Stimulated activated CD8-positive, alpha-beta memory T cell treated with anti-CD3 and anti-CD28 coated beads, Interleukin-7, amount 100 ng/mL, for 1 hour (primary cell): ENCODE measurements at places on chromosomes 16 and 17.

GRCh38 chr17:64772845-64773299 is 110.8 kb upstream of the SMURF2 start:
- DNase-seq, result no peak

- DNase-seq, result no peak
These were observed 4.3 kb upstream of the ADGRG1 start for GRCh38 chr16:57624044-57624688.

DNA sequence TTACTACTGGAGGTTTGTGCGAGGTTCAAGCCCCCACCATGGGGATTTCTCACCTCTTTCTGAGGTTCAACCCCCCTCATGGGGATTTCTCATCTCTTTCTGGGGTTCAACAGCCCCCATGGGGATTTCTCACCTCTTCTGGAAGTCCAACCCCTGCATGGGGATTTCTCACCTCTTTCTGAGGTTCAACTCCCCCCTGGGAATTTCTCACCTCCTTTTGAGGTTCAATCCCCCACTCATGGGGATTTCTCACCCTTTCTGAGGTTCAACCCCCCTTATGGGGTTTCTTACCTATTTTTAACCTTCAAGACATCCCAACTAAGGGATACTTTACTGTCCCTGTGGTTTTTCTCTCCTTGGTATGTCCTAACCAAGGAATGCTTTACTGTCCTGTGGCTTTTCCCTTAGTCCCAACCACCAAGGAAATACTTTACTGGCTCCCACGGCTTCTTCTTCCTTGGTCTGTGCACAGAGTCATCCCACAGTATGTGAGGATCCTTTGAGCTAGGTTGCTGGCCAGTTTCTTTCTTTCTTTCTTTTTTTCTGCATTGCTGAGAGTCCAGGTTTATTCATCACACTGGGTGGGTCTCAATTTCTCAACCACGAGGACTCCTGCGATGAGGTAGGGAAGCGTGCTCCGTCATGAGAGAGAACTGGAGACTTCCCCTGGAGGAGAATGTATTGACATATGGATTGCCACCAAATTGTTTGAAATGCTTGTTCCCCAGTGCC is 2140.2 kb downstream of the TP53TG3F start:
- no peak for DNase-seq

DNA sequence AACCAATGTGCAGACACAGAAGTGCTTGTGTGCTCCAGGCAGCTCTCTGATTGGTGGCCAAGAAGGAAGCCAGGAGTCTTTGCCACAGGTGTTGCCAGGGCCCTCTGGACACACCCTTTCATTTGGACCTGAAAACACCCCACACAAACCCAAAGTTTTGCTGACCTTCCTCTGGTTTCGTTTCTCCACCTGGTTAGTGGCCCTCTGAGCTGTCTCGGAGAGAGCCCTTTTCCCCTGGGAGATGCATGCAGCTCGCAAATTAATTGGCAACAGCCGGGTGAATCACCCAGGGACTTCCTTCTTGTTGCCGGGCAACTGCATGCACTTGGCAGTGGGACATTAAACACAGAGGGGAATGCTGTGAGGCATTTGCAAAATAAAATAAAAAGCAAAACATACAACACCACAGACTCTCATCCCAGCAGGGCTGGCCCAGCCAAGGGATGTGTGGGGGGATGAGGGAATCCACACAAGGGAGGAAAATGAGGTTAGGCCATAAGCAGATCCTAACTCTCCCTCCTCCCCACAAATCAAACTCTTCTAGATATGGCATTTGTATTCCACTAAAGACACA is 286.6 kb downstream of the SOX9 start:
- DNase-seq, result no peak

GRCh38 chr17:53807286-53807685 is 15.4 kb upstream of the KIF2B start:
- no peak for DNase-seq

- no peak for DNase-seq
These were observed 146.0 kb downstream of the PITPNC1 start for GRCh38 chr17:67523101-67523500.

DNA sequence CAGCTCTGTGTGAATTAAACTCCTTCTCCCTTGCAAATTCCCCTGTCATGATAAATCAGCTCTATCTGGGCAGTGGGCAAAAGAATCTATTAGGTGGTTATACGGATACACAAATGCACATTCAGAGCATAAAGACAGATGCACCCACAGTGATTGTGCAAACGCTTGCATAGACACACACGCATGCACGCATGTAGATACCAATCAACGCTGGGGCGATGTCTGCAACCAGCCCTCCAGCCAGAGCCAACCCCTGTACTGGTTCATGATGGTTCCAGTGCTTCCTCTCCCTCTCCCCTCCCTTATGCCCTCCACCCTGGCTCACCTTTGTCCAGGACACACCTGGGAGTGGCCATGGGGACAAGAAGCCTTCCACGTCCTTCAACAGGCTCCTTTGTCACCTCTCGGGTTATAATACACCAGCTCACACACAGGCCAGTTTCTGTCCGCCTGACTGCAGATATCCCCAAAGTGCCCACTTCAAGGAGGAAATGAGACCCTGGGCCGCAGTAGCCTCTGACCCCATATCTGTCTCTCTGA is 33.1 kb upstream of the SNN start:
- DNase-seq, result no peak

- no peak for DNase-seq
These were observed 806 bp downstream of the IFT140 start for GRCh38 chr16:1610899-1611632.

DNA sequence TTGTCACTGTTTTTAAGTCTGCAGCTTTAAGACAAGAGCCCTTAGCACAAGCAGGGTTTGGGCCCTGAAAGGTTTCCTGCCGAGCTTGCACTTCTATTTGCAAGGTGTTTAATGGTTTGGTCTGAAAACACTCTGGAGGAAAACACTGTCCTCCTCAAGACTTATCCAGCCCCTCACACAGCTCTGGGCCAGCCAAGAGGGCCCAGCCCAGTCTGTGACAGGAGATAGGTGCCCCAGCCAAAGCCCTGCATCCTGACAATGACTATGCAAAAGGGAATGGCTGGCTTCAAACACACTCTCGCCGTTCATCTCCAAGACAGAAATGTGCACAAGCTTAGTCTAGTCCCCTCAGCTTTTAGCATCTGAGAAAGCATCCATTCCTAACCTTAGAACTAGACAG is 26.9 kb downstream of the MPG start:
- DNase-seq, result no peak

- DNase-seq, result no peak
These were observed 30.1 kb downstream of the ADAMTS18 start for GRCh38 chr16:77404775-77405174.

- DNase-seq, result no peak
These were observed 77.5 kb downstream of the KANSL1 start for GRCh38 chr17:46115699-46116098.

DNA sequence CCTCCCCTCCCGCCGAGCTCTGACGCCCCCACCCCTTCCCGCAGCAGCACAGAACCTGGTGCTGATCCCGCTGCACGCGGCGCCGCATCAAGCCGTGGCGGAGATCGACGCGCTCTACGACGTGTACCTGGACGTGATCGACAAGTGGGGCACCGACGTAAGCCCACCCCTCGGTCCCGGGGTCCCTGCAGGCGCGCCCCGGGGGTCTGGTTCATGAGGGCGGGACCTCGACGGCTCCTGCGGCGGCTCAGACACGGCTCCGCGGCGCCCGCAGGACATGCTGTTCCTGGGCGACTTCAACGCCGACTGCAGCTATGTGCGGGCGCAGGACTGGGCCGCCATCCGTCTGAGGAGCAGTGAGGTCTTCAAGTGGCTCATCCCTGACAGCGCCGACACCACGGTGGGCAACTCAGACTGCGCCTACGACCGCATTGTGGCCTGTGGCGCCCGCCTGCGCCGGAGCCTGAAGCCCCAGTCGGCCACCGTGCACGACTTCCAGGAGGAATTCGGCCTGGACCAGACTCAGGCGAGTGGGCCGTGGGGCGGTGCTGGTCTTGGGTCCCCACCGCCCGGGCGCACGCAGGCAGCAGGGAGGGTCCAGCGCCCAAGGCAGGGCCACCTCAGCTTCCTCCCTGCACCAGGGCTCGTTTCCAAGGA is 1.4 kb downstream of the DNASE1L2 start:
- DNase-seq, result no peak

DNA sequence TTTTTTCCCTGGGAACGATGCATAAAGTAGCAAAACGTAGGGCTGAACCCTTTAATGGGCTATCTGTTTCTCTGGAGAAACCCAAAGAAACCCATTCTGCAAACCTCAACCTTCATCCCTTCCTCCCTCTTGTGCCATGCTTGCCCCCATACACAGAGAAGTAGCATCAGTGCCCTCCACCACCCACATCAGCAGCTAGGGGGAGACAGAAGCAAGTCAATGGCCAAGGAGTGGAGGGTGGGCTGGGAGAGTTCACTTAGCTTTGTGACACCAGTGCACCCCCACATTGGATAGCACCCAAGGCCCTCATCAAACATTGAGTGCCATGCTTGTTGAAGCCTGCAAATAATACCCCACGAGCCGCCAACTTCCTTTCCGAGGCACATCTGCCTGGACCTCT is 282.4 kb downstream of the ABCC12 start:
- DNase-seq, result no peak

DNA sequence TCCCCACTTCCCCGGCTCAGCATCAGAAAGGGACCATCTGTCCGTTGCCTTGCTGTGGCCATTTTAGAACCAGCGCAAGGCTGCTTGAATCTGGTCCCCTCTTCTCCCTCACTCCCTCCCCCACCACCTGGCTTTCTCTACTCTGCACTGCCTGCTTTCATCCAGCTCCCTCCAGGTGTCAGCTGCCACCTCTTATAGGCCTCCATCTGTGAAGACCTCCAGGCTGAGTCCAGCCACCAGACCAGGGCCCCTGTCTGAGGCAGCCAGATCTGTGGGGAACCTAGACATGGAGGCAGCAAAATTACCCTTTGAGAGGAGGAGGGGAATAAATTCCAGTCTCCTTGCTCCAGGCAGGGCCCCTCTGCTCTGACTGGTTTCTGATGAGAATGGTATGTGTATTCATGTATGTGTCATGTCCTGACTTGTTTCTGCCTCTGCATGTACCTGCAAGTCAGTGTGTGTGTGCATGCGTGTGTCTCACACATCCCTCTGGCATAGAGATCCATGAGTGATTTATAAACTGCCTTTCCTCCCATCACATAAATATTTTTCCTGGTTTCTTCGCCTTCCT is 21.1 kb downstream of the MINK1 start:
- no peak for DNase-seq

DNA sequence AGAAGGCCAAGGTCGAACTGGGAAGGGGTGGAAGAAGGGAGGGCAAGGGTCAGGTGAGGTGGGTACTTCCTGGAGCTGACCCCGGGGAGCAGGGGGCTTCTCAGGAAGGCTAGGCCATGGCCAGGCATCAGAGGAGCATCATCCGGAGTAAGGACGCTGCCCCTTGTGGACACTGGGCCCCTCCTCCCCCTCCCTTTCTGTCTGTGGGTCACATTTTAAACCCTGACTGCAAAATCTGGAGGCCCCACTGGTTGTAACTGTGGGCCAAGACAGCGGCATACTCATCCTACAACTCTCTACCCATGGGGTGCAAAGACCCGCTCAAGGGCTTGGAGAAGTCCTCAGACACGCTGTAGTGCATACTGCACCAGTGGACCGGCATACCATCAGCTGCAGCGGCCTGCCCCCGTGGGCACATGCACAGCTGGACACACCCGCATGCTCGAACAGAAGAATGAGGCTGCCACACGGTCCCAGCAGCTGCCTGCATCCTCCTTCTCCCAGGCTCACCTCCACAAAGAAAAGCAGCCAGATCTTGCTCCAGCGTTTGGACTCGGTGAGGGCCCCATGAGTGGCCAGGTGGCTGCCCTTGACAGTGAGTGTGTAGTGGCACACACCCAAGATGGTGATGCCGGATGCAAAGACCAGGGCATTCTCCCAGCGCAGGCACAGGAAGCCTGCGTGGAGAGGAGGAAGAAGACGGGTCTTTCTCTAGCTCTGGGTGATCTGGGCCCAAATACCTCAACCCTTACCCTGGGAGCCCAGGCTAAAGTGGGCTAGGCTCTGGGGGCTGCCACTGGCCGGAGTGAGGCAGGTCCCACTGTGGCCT is 1.2 kb downstream of the FADS6 start:
- DNase-seq, result no peak

- DNase-seq, result no peak
These were observed 15.8 kb upstream of the UQCRC2 start for GRCh38 chr16:21937336-21937829.

GRCh38 chr16:65833171-65833871 is 533.2 kb upstream of the CDH5 start:
- DNase-seq, result no peak

DNA sequence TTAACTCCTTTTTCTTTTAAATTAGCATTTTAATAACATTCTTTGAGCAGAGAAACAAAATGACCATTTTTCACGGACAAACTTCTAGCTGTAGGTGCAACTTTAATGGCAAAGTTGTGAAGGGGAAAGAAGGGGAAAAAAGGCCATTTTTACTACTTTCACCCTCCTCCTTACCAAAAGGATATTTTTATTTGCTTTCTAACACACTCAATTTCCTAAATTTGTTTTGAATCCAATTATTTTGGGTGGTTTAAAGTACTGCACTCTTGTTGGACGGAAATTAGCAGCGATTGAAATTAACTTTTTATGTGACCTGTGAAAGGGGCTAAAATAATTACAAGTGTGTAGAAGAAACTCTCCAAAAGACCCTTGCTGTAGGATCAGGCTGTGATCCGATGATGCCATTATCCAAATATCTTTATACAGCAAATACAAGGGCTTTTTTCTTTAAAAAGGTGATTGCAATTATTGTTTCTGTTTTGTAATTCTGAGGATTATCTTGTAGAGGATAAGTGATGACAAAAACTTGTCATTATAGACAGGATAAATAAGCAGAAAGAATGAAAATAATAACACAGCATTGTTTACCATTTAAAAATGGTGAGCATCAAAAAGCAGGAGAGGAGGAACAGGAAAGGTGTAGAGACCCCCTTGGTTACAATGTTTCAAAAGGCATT is 42.4 kb downstream of the SNX11 start:
- DNase-seq, result no peak

- peak; percentile 61 for DNase-seq
These were observed at the start of gene SLFN11 for GRCh38 chr17:35373534-35373983. TSS of gene SLFN11 (minus strand) at chr17:35373621. CDS start at chr17:35363807, 9,814 bp downstream.

DNA sequence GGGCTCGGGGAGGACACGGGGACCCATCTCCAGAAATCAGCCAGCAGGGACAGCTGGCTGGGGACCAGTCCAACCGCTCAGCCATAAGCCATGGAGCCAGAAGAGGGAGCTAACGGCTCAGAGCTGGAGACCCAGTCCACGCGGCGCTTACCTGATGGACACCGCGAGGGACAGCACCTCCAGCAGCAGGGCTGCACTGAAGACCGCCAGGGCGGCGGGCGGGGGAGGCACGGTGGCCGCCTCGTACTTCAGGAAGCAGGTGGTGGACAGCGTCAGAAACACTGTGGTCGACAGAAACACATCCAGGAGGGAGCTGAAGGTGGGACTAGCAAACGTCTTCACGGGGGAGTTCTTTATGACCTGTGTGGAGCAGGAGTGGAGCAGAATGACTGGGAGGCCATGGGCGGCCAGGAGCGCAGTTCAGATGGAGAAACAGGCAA is 102.6 kb upstream of the CREBBP start:
- peak; percentile 4 for DNase-seq
